ENCODE measurements at places on chromosomes 13 and 19.

- DNase-seq, result no peak
Observed at GRCh38 chr13:52984881-52985363, 43.7 kb upstream of the OLFM4 start.

- peak; percentile 54 for DNase-seq
Observed at GRCh38 chr19:43524922-43525835, 1.8 kb downstream of the ETHE1 start.

- DNase-seq, result no peak
Observed at GRCh38 chr13:98959786-98960605, 17.9 kb downstream of the DOCK9 start.

DNA sequence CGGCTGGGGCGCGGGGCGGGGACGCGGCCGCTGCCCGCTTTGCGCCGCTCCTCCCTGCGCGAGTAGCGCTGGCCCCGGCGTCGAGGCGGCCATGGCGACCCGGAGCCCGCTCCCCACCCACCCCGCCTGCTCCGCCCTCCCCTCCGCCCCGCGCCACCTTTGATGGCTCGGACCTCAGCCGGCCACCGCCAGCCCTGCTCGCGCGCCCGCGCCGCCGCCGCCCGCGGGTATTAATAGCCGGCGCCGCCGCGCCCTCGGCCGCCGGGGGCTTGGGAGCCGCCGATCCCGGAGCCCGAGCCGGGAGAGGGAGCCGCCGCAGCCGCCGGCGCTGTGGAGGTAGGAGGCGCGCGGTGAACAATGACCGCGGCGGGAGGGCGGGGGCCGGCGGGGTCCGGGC, 261 bp downstream of the FARP1 start:
- no peak for DNase-seq

DNA sequence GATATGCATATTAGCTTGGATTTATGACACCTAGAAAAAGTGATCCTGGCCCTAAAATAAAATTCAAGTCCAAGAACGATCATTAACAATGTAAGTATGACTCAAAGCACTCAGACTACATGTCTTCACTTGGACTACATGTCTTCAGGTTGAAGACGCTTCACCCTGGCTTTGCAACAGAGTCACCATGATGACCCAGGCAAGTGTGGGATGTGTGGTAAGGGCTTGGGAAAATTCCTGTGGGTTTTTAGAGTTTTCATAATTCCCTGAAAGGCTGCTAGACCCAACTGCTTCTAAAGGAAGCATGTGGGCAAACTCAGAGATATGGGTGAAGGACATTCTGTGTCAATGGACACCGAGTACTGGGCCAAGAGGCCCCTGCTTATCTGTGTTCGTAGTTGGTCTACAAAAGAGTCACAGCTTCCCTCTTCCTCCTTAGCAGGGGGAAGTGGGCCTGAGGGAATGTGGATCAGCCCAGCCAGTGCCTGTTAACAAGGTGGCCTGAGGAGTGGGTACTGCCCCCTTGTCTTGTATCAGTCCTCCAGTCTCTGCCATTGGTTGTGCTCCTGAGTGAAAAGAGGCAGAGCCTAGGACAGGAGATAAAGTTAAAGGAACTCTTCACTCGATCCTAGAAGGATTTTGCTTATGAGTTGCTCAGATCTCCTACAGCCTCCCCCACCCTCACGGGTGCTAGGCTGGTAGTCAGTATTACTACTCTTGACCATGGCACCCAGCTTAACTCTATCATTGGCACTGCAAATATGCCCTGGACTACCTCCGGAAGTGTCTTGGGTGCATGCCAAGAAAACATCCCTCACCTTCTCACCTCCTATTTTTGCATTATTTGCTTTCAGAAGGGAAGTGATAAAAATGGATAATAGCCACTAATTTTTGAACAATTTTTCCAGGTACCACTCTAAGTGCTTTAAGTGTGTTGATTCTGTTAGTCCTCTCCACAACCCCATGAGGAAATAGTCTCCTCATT, 406.3 kb downstream of the COG6 start:
- no peak for DNase-seq

GRCh38 chr13:22773465-22773864, 407.3 kb upstream of the SGCG start:
- no peak for DNase-seq

- no peak for DNase-seq
Observed at GRCh38 chr19:47267350-47267759, 7.3 kb upstream of the INAFM1 start.

- peak; percentile 66 for DNase-seq
Observed at GRCh38 chr13:45847554-45848224, 3.9 kb downstream of the SIAH3 start.

GRCh38 chr19:31120952-31121351, 228.3 kb downstream of the TSHZ3 start:
- no peak for DNase-seq

DNA sequence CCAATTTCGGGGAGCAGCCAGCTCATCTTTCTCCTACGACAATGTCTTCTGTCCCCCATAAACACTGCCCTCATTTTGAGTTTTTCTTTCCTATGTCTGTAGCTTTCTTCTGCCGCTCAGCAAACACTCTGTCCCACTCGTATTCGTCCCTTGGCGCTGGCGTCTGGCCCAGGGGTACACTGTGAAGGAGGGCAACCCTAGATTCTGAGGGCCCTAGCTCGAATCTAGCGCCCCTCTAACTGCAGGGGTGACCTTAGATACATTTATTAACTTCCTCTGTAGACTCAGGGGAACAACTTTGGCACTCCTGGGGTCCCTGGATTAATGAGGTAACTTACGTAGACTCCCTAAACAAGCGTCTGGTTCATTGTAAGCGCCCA, 677 bp upstream of the LRCH1 start:
- DNase-seq, result no peak

Measured in CD4-positive, alpha-beta T cell treated with Interleukin-6 for 4 hours (primary cell).